ENCODE measurements at places on chromosomes 3 and 15.

- DNase-seq: peak; percentile 22
Observed at GRCh38 chr3:160707187-160707794, 30.3 kb downstream of the ARL14 start.

GRCh38 chr15:34794590-34795206 lies 651 bp downstream of the ACTC1 start:
- no peak for DNase-seq

DNA sequence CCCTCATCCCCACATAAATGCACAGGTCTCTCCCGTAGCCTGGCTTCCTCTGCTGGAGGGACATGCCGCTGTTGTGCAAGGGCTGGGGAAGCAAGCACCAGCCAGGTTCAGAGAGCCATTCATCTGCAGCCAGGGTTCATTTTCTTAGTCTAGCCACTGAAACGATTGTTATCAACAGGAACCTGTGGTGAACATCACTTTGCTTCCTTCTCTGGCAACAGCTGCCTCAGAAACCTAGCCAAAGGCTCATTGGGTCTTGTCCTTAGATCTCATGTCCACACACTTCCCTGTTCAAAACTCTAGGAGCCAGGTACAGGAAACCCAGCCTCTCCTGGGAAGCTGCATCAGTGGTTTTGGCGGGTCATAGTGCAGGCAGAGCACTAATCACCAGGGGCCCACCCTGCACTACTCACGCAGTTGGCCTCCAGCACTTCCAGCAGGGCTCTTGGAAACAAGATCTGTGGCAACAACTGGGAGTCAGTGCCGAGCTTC lies 47.0 kb downstream of the OXNAD1 start:
- peak; percentile 56 for DNase-seq

GRCh38 chr3:31172336-31172735 lies 277.9 kb upstream of the GADL1 start:
- DNase-seq: no peak

- DNase-seq: no peak
Observed at GRCh38 chr3:17038900-17039553, 154.3 kb downstream of the PLCL2 start.

DNA sequence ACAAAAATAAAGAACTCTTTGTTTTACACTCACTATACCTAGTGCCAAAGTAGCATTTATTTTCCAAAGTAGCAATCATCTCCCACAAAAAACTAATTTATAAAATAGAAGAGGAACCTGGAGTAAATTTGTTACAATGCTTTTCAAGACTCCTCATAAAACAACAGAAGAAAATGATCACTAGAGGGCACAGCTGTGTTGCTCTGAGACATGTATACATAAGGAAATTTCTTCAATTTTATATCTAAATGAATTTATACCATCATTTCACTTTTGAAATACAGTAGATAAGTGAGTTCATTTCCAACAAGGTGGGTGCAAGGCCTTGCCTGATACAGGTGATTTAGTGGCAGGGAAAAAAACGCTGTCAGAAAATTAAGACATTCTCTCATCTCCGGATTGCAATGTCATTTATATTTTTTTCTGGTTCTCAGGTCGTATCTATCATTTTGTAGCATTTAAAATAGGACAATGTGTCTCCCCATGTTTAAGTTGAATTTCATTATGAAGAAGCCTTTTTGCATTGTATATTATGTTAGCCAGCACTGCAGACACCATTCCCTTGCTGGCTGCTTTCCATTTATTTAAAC lies 25.3 kb upstream of the ARHGEF26 start:
- no peak for DNase-seq

DNA sequence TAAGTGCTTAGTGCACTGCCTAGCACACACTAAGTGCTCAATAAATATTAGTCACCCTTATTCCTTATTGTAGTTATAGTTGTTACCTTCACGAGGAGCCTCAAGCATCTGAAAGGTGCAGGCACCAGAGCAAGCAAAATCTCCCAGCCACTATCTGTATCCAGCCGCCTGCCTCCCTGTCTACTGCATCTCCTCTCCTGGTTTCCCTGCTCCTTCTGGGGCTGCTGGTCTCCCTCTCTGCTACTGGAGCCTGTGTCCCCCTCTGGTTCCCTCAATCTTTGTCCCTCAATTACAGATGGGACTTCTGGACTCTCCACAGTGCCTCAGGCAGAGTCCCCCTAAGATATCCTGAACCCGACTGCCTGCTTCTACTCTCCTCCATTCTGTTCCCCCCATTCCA lies 18.8 kb downstream of the MYL3 start:
- DNase-seq: no peak

DNA sequence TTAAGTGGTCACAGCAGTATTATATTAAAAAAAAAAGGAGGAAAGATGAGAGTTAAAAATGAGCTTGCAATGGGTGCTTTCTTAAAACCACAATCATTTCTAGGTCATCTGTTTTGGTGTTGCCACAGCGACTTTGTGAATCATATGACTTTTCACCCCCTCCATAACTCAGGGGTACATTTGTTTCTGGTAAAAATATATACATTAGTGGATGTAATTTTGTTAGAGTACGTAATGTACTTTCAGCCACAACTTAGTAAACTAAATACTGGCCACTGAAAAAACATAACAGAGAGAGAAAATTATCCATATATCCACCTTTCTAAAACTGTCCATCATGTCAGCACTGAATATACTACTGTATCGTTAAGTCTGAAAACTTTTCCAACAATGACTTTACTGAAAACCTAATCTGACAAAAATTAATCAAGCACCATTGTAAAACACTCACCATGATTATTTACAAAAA lies 3.4 kb downstream of the ANKRD28 start:
- DNase-seq: no peak

- DNase-seq: no peak
Observed at GRCh38 chr3:71124048-71124447, 459.5 kb downstream of the FOXP1 start.

DNA sequence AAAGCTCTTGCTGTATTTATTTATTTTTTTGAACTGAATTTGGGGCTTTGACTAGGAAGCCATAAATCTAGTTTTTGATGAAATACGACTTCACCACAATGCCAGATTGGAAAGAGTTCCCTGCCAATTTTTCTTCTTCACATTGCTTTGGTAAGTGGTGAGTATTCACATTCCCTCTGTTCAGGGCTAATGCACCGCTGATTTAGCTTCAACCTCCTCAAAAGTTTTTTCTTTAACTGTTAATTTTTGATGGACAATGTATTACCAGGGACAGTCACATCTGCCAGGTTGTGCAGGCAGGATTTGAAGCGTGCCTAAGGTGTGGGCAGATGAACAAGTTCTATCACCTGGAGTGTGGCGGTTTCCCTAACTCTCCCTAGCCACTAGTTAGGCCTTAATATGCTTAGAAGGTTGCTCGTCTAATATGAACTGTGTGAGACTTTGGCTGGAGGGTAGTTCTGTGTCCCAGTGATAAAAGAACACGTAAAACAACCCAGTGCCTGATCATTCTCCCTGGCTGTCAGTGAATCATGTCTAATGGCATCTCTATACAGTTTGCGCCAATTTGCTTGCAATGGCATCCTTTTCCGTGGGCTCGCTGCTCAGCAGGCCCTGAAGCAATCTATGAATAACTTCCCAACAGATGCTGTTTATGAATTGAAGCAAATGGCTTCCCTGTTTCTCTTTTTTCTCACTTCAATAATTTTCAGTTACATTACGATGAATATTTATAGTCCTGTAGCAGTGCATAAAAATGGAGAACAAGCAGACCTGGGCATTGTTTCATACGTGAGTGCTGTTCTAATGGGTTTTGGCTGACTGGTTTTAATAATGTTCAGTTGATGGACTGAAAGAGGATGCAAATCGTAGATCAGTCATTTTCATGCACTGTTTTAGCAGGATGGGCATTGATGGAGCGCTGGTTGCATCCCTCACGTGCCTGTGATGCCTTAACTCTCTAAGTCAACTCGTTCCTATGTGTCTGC lies 243.2 kb upstream of the SUCLG2 start:
- no peak for DNase-seq

DNA sequence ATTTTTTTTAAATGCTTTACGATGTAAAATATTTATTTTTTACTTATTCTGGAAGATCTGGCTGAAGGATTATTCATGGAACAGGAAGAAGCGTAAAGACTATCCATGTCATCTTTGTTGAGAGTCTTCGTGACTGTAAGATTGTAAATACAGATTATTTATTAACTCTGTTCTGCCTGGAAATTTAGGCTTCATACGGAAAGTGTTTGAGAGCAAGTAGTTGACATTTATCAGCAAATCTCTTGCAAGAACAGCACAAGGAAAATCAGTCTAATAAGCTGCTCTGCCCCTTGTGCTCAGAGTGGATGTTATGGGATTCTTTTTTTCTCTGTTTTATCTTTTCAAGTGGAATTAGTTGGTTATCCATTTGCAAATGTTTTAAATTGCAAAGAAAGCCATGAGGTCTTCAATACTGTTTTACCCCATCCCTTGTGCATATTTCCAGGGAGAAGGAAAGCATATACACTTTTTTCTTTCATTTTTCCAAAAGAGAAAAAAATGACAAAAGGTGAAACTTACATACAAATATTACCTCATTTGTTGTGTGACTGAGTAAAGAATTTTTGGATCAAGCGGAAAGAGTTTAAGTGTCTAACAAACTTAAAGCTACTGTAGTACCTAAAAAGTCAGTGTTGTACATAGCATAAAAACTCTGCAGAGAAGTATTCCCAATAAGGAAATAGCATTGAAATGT lies 15.6 kb downstream of the THBS1 start:
- DNase-seq: no peak

DNA sequence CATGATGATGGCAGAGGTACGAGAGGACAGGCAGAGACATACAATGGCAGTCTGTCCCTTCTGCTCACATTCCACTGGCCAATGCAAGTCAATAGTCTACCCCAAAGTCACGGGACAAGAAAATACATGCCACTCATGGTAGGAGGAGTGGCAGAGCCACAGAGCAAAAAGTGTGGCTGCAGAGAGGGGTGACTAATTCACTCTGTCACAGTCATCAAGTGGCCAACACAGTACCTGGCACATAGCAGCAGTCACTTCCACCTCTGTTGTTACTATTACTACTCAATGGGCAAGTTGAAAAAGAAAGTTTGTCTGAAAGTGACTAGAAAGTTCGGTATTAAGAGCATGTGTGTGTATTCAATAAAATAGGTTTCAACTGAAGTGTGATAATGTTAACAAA lies 91.4 kb downstream of the SMAD3 start:
- no peak for DNase-seq

DNA sequence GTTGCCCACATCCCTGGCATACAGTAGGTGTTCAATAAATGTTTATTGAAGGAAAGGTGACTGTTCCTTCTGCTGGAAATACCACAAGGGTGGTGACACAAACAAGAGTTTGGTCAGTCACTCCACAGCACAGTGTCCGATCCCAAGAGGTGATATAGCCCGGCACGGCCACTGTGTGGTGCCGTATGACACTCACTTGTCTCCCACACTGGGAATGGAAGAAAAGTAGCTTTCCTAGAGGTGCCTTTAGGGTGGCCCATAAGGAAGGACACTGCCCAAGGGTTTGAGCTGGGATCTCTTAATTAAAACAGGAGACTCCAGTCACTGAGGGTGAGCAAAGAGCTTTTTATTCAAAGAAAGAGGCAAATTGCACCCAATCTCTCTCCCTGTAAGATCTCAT lies 40.5 kb downstream of the TGM4 start:
- DNase-seq: no peak

GRCh38 chr3:4687167-4687566 lies 194.0 kb downstream of the ITPR1 start:
- no peak for DNase-seq

DNA sequence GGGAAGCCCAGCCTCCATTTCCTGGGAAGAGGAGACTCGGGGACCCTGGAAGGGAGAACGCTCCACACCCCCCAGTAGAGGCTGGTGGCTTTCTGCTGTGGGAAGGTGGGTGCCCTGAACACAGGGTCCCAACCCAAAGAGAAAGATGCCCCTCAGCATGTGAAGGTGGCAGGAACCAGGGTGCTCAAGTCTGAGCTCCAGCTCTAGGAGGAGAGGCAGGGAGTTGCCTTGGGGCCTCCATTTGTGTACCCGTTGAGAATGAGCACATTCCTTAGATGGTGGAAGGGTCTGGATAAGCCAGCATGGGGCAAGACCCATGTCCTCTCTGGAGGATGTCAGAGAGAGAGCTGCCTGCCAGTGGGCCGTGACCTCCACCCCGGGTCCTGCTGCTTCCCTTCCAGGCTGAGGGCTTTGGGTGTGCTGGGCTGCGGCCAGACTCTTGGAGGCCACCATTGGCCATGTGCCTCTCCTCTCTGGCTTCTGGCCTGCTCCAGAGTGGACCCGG lies 212.4 kb downstream of the TBC1D2B start:
- DNase-seq: no peak

- no peak for DNase-seq
Observed at GRCh38 chr15:79595995-79596622, 164.0 kb downstream of the MINAR1 start.

DNA sequence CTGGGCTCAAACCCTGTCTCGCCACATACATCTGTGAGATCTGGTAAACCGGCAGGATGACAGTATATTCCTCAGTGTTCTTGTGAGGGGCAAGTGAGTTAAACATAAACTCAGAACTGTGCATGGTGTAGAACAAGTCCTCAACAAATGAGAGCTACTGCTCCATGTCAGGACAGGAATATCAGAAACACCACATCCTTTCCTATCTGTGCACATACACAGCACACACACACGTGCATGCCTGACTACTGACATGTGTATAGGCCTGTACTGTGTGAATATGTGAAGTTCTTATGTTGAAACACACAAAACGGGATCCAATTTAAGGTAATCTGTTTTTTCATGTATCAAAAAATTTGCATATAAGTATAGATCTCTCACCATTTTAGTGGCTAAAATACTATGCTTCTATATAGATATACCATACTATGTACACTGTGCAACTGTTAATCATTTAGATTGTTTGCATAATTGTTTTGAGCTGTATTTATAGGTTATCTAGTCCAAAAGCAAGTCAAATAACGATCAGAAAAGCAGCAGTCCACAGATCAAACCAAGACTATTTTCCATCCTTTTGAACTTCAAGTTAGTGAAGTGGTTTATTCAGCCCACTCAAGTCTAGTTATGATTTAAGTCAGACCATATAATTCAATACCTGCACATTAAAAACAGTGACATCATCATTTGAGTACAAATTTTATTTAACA lies 44.8 kb downstream of the CCR4 start:
- no peak for DNase-seq

- no peak for DNase-seq
Observed at GRCh38 chr3:145557405-145557804, 603.6 kb downstream of the PLOD2 start.

- DNase-seq: no peak
Observed at GRCh38 chr15:101463270-101463669, 26.2 kb downstream of the PCSK6 start.

GRCh38 chr3:14852717-14853116 lies 34.0 kb downstream of the FGD5 start:
- no peak for DNase-seq

DNA sequence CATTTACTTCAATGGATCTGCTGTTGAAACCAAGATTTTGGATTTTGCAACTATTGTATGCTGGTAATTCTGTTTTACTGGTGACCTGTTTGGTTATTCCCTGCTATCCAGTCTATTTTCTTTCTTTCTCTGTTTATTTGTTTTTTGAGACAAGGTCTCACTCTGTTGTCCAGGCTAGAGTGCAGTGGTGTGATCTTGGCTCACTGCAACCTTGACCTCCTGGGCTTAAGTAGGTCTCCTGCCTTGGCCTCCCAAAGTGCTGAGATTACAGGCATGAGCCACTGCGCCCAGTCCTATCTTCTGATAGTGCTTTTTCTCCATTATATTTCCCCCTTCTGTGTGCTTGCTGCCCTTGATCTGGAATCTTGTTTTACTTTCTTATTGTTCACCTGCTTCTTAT lies 15.6 kb downstream of the USP13 start:
- no peak for DNase-seq

GRCh38 chr3:12253516-12254343 lies 35.1 kb upstream of the PPARG start:
- DNase-seq: no peak

All from activated gamma-delta T cell treated with Interleukin-2 at 50 U/mL for 16 hours (primary cell).